ENCODE measurements at places on chromosomes 7 and 10.

DNA sequence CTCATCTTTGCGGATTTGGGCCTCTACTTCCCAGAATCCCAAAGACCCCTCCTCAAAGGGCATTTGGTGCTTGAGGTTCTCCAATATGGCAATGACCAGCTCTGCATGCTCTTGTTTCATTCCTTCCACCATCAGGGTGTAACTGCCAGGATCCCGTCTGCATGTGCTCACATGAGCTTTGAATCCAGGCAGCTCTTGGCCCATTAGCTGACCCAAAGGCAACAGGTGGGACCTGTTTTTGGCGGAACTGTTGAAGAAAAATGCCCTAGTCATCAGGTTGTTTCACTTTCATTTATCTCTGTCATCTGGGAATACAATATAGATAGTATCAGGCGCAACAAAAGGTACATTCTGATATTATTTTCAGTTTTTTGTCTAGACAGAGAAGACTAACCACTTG is 159.1 kb upstream of the TCF7L2 start:
- no peak for DNase-seq

DNA sequence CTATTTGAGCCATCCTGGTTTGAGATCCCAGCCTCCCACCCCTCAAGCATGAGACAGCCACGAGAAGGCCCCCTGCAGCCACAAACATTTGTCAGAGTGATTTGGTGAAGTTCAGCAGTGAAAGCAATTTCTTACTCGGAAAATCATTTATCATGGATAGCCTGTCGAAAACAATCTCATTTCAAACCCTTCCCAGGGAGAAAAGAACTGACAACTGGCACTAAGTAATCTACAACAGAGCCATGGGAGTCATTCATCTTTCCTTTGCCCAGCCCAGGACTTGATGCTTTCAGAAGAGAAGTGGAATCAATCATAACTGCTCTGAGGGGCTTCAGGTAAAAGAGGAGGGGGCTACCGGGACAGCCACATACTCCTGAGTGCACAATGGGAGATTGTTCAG is 411.2 kb downstream of the KCNMA1 start:
- DNase-seq = no peak

GRCh38 chr10:105925045-105925785 is 1239.3 kb downstream of the SORCS1 start:
- no peak for DNase-seq

DNA sequence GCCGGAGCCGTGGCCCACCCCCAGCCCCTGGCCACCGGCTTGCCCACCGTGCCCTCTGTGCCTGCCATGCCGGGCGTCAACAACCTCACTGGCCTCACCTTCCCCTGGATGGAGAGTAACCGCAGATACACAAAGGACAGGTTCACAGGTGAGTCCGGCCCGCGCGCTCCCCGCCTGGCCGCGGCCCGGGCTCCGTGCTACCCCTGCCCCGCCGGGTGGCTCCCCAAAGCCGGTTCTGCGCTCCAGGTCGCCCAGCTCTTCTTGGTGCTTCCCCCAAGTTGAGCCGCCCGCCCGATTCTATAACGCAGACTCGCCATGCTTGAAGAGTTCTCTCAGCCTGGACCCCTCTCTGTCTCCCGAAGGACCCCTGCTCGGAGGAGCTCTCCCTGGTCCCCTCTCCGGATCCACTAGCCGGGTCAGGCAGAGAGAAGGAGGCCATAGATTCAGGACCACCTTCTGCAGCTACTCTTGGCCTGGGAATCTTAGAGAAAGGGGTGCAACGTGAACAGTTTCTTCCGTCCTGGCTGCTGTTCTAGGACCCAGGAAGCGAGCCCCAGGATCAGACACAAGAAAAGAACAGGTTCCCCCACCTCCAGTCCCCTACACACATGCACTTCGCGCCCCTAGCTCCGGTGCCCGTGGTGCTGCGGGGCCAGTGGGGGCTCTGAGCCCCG is 999 bp downstream of the TLX1 start:
- DNase-seq = no peak

DNA sequence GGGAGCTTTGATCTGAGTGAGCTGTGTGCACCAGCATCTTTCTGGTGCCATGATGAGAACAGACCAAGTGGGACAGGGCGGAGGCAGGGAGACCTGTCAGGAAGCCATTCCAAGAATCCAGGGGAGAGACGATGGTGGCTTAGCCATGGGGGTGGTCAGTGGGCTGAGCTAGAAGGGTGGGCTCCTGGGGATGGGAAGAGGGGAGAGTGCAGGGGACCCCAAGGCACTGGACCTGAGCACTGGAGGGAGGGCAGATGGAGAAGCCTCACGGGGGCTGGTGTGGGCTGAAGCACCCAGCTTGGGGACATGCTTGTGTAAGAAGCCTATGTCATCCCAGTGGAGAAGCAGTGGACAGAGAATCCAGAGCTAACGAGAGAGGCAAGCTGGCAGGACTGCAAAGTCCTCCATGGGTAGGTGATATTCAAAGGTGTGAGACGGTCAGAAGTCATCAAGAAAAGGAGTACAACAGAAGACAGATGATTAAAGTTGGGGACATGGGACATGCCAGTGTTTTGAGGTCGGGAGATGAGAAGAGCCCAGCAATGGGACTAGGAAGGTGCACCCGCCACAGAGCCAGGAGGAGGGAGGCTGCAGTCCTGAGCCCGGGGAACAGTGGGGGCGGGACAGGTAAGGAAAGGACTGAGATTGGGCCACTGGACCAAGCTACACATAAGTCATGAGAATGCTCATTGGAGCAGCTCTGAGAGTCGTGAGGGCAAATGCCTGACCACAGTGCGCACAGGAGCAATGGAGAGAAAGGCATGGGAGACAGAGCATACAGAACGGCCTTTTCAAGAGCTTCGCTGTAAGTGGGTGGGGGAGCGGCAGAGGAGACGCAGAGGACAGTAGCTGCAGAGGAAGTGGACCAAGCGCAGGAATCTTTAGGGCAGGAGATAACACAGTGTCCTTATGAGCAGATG is 72.0 kb downstream of the GRID1 start:
- no peak for DNase-seq

GRCh38 chr7:93636276-93636675 is 61.8 kb upstream of the CALCR start:
- DNase-seq = no peak

GRCh38 chr10:79137826-79138225 is 69.1 kb downstream of the ZMIZ1 start:
- no peak for DNase-seq
